Activated CD4-positive, alpha-beta T cell treated with anti-CD3 and anti-CD28 coated beads, Interleukin-2, amount 10 ng/mL, durations not matched to agents 24 days and 14 days (primary cell): ENCODE measurements at places on chromosomes 12 and 14. TPM values are rescaled to one million over a fixed set of nuclear protein-coding genes. Genes with fewer than 3 reads are reported as not detected.

DNA sequence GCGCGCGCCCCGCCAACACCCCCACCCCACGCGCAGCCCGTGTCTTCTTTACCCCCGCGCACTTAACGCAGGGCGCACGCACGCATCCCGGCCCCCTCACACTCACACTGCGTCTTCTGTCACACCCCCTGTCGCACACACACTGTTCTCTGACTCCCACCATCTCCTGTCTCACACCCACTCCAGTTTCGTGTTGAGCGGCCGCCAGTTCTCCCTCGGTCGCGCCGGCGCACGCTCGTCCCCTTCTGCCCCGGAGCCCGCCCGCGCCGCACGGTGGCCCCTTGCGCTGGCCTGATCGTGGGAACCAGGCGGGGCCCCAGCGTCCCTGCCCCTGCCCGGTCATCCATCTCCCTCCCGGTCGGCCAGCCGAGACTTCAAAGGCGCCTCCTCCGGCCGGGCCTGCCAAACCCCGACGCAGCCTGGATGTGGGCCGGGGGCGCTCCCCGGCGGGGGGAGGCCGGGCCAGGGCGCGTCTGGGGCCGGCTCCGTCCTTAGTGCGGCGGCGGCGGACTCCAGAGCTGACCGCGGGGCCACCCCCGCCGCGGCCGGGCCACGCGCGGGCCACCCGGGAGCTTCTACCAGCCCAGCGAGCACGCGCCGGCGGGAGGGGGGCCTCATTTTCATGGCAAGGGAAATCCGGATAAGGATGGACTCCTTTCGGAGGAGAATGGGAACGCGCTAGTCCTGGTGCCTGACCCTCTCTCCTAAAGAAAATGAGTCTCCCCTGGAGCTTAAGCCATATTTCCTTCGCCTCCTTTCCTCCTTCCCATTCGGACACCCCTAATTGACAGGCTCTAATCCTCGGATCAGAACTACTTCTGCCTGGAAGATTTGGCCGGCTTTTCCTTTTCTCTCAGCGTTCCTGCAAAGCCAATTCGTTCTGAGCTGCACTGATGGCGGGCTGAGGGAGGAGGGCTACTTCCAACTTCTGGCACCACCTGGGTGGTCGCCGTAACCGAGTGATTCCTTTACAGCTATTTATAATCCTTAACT lies 82.0 kb upstream of the HMGA2 start:
- peaks cover 26% of the 10 kb centered on the region for H3K27me3 ChIP-seq
- H3K36me3 ChIP-seq, result no peaks in the 10 kb centered on the region
- H3K4me1 ChIP-seq, result peaks cover 9% of the 10 kb centered on the region
- peak overlapping the region; percentile 56 for H3K27ac ChIP-seq

Gene CLEC9A
- total RNA-seq, result not detected in 2 replicates

DNA sequence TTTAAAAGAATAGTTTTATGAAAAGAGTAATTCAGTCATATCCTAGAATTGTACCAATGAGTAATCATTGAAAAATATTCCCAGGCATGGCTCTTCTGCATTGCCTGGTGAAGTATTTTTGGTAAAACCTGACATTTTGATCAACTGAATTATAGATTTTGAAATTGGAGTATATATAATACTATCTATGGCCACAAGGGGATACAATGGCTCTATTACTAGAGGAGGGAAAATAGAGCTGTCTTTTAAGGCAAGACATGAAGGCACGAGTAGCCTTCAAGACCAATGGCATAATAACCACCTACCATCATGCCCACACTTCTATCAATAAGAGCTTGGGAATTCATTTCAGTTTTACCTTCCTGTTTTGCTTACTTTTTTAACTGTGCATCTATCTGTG lies 1241.4 kb upstream of the TMEM132C start:
- H3K27me3 ChIP-seq, result no peaks in the 10 kb centered on the region
- no peak overlapping the region for H3K27ac ChIP-seq
- H3K36me3 ChIP-seq, result no peaks in the 10 kb centered on the region
- H3K4me1 ChIP-seq, result no peaks in the 10 kb centered on the region
- H3K4me3 ChIP-seq, result no peak overlapping the region

DNA sequence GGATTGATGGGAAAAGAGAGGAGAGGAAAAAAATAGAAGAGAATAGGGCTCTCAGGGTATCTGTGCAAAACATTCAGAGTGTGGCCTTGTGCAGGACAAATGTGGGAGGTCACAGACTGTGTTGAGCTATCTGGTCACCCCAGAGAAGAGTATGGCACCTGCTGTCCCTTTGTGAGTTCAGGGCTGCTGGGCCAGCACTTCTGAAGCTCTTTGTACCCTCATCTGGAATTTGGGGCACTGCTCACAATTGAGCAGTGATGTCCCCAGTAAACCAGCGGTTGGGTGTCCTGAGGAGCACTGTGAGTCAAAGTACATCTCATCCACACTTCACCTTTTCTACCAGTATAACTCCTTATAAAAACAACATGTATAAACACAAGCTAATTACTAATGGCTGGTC lies 2.6 kb upstream of the KRT81 start:
- no peak overlapping the region for H3K4me3 ChIP-seq
- no peak for DNase-seq
- H3K4me1 ChIP-seq, result no peaks in the 10 kb centered on the region
- no peak overlapping the region for H3K27ac ChIP-seq
- peaks cover 45% of the 10 kb centered on the region for H3K27me3 ChIP-seq

DNA sequence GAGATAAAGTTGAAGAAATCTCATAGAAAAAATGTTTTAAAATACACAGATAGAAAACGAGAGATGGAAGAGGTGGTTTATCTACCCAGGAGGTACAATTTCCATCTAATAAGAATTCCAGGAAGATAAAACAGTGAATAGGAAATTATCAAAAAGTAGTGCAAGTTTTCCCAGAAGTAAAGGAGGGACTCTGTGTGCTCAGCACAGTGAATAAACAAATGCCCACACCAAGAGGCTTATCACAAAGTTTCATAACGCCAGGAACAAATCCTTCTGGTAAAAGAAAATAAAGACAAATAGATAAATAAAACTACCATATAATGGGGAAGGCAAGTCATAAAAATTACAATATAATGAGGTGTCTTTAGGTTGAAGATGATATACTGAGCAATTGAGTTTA lies 179.0 kb downstream of the SLC41A2 start:
- H3K36me3 ChIP-seq, result peaks cover 2% of the 10 kb centered on the region
- no peaks in the 10 kb centered on the region for H3K27me3 ChIP-seq
- no peak overlapping the region for H3K27ac ChIP-seq

DNA sequence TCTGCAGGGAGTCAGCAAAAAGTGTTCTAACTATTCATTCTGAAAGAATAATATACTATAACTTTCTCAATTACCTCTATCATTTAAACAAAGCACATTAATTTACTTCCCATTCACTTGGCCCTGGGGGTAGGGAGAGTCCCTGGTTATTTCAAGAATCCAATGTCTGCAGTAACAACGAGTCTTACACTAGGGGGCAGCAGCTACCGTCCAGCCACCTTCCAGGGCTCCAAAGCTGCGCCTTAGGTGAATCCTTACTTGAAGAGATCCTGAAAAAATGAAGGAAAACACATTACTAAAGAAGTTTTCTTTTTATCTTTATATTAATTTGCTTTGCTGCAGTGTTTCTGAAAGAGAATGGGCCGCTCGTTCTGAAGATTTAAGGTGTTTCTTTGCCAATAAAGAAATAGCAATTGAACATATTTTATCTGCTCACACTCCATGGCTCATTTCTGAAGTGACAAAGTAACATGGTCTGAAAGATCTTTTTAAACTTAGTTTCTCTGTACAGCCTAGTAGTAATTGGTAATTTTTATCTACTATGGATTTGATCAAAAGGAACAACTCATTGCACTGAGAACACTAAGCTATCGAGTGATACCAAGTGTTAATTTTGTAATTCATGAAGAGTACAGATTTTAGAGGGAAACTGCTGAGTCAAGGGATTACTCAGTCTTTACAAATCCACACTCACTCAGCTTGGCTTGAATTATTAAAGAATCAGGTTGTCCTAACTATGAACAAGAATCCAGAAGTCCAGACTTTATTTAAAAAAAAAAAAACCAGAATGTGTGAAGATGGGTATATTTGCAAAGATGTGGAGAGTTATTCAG lies 27.6 kb downstream of the BHLHE41 start:
- peak; percentile 85 for DNase-seq
- no peaks in the 10 kb centered on the region for H3K36me3 ChIP-seq
- H3K27me3 ChIP-seq, result peaks cover 33% of the 10 kb centered on the region
- H3K4me3 ChIP-seq, result no peak overlapping the region
- no peak overlapping the region for H3K27ac ChIP-seq
- H3K4me1 ChIP-seq, result no peaks in the 10 kb centered on the region

Gene GPRC5A
- not detected in 2 replicates for total RNA-seq

- H3K27me3 ChIP-seq, result peaks cover 8% of the 10 kb centered on the region
- H3K27ac ChIP-seq, result peak overlapping the region; percentile 87
- no peak for DNase-seq
- H3K36me3 ChIP-seq, result peaks cover 7% of the 10 kb centered on the region
- peaks cover 29% of the 10 kb centered on the region for H3K4me1 ChIP-seq
- peak overlapping the region; percentile 47 for H3K4me3 ChIP-seq
Measured at GRCh38 chr14:68840454-68840853, 47.6 kb upstream of the ZFP36L1 start.

Gene LRP1-AS
- not detected in 2 replicates for total RNA-seq

DNA sequence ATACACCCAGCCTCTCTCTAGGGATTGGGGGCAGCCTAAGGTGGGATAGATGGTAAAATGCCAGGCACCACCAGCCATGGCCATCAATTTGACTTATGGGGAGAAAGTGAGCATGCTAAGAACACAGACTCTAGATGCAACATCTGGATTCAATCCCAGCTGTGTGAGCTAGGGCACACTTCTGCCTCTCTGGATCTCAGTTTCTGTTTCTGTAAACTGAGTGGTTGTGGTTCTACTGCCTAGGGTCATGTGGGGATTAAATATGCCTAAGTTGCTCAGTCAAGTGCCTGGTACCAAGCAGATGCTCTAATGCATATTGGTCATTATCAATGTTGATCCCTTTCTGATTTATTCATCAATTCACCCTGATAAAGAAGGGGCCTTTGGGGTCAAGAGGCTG lies 12.6 kb upstream of the OAS1 start:
- no peak overlapping the region for H3K4me3 ChIP-seq
- DNase-seq, result no peak
- no peaks in the 10 kb centered on the region for H3K4me1 ChIP-seq
- H3K36me3 ChIP-seq, result no peaks in the 10 kb centered on the region
- H3K27me3 ChIP-seq, result peaks cover 21% of the 10 kb centered on the region
- H3K27ac ChIP-seq, result no peak overlapping the region

DNA sequence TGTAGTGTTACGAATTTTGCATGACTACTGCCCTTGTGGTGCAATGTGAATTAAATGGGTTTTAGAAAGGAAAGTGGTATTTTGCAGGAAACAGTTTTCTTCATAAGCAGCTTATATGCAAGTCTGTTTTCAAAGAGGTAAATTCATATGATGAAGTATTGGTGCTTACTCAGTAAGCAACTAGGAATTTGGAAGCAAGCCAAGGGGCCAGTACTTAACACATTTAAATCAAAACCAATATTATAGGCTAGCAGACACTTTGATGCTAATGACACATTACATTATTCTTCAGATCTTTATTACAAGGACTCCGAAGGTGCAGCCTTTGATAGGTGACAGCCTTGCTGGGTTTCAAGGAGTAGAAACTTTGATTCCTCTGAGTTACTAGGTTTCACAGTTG lies 23.1 kb downstream of the MGAT4C start:
- H3K27me3 ChIP-seq, result no peaks in the 10 kb centered on the region
- no peak for DNase-seq
- no peak overlapping the region for H3K4me3 ChIP-seq
- no peaks in the 10 kb centered on the region for H3K36me3 ChIP-seq
- H3K27ac ChIP-seq, result no peak overlapping the region

DNA sequence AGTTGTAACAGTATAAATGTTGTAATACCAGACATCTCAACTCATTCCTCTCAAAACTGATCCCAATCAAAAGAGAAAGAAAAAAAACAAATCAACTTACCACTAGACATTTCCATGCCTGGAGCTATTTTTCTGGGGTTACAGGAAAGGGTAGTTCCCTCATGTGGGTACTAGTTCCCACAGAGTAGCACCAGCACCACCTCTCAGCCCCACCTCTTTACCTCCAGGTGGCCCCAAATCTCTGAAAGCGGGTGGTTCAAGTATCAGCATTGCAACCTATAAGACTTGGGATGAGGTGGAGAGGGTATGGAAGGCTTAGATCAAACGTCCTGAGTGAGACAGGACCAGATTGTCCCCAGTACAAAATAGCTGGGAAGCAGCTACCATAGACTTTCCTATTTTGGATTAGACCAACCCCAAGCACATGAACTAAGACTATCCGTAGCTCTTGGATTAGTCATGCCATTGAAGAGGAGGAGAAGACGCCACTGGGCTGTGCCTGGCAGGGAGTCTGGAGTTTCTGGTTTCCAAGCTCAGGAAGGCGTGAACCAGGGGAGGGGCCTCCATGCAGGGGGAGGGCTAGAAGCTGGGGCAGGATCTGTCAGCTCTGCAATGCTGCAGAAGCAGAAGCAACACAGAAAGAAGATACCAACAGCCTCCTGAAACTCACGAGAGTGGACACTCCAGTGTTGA lies at the start of gene SLC39A2:
Gene SLC39A2, plus strand, starts transcription at position 620 of the 693 bp plus-strand sequence. CDS start 154 bp downstream, outside the sequence.
- no peaks in the 10 kb centered on the region for H3K27me3 ChIP-seq
- no peak within 1 kb of the TSS for H3K4me3 ChIP-seq
- H3K36me3 ChIP-seq, result peaks cover 33% of the 10 kb centered on the region
- H3K4me1 ChIP-seq, result peaks cover 2% of the 10 kb centered on the region
